ENCODE measurements at places on chromosomes 2 and 18.
A peak's percentile ranks its signal among the peaks of the same experiment; 100 is the strongest.

DNA sequence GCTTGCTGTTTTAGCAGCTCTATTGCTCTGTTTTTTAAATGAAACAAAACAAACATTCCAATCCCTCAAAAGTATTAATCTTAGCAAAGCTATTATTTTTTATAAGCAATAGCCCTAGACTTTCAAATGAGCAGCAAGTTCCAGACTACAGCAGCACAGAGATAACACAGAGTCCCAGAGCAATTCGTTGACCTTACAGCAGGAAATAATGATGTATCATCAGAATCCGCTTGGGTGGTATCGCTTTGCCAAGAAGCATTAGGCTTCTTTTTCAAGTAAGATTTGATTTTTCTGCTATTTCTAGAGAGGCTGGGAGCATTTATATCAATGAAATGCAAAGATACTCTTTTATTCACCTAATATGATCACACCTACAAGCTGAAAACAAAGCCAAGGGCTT lies 209.7 kb downstream of the DLGAP1 start:
- DNase-seq = no peak

DNA sequence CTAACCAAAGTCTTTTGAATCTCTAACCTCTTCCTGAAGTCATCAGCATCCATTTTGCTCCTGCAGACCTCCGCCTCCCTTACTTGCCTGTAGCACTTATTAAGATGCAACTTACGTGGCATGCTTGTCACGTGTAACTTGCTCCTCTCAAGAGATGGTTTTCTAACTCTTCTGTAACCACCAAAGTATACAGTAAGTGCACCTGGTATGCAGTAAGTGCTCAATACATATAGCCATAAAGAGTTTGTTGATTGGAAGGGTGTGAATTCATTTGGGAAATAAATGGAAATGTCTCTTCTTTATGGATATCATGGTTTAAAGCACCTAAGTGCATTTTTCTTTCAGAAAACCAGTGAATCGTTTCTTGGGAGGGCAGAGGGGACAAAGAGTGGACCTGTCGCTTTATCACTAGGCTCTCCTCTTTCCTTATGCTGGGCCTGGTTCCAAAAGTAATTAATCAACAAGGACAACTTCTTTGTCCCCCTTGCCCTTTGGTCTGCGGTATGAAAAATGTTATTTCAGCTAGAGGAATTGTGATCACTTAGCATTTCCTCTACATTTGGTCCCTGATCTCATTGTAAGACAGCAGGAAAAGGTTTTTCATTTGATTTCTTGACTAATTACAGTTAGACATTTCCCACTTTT lies 370.0 kb upstream of the SPRED2 start:
- no peak for DNase-seq

DNA sequence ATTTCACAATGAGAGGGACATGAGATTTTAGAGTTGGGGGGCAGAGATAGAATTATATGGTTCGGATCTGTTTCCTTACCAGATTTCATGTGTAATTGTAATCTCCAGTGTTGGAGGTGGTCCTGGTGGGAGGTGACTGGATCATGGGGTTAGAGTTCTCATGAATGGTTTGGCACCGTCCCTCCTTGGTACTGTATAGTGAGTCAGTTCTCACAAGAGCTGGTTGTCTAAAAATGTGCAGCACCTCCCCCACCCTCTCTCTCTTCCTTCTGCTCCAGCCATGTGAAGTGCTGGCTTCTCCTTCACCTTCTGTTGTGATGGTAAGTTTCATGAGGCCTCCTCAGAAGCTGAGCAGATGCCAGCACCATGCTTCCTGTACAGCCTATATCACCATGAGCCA lies 138.1 kb downstream of the SCG2 start:
- no peak for DNase-seq

- peak; percentile 67 for DNase-seq
Measured at GRCh38 chr18:50268022-50268747, 1.9 kb upstream of the CFAP53 start.

DNA sequence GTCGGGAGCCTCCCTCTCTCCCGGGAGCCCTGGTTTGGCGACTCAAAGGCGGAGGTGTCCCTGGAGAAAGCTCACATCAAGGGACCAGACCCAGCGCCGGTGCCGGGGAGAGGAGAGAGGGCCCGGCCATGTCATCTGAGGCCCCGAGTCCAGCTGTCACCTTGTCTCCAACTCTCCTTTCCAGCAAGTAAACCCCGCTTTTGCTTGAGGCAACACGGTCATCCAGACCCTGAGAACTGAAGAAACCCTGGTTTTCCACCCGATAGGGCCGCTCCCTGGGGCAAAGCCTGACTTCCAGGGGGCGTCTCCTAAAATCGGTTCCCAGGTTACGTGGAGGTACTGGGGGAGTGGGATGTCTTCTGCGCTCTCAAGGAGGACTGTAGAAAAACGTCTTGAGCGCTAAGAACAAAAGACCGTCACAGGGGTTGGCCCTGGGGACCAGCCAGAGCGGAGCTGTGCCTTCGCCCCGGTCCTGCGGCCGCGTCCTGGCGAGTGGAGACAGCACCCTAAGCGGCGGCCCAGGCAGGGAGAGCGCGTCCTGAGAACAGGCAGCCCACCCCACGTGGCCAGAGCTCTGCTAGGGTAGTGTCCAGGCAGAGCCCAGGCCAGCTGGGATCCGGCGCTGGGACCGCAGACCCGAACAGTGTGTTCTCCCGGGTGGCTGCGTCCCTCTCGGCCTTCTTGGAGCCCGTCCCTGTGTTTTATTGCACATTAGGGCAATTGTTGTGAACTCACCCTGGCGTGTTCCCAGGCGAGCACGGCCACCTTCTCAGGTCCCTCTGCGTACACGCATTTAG lies 55.7 kb downstream of the TMEM18 start:
- DNase-seq = no peak

- DNase-seq = no peak
Measured at GRCh38 chr18:68992719-68993482, 195.0 kb downstream of the CCDC102B start.

DNA sequence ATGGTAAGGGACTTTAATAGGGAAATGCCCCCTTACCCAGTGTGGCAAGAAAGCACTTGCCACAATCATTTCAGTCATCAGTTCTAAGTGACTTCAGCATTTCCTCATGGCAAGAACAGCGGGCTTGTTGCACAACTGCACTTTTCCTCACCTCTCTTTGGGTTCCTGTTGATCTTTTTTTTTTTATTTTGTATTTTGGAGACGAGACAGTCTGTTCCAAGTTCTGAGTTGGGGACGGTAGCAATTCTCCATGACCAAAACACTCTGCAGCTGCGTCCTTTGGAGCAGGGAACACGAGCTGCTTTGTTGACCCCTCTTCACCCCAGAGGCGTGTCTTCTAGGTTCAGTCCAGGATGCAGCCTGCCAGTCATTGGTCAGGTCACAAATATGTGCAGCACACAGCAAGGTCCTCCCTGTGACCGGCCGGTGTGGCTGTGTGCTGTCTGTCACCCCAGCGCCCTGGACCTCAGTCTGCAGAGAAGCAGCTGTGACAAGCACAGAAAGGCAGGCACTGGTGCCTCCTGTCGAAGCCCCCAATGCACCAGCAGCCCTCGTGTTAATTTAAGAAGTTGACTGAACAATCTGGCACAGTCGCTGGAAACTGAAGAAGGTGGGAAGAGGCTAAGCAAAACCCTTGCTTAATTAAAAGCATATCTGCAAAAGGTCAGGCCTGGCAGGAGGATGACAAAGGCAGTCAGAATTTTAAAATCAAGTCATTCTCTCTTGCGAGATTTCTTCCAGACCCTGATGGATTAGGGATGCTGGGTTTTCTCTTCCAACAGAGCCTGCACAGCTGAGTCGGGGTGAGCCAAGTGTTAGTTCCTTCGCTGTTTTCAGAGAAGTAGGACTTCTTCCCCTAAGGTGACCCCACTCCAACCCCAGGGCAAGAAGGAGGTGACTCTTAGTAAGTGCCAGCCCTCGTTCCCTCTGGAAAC lies 96.7 kb upstream of the COPS8 start:
- no peak for DNase-seq

DNA sequence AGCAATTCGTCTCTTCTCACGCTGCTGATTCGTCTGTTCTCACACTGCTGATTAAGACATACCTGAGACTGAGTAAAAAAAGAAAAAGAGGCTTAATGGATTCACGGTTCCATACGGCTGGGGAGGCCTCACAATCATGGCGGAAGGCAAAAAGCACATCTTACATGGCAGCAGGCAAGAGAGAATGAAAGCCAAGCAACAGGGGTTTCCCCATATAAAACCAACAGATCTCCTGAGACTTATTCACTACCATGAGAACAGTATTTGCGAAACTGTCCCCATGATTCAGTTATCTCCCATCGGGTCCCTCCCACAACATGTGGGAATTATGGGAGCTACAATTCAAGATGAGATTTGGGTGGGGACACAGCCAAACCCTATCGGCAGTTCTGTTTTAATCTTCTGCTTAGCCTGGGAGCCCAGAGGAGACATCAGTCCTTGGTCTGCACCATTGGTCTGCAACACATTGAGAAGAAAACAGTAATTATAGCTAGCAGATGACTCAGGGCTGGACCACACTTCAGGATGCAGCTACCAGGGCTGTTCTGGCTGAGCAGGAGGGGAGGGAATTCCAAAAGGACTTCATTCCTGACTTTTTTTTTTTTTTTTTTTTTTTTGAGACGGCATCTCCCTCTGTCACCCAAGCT lies 69.4 kb downstream of the CABLES1 start:
- no peak for DNase-seq

DNA sequence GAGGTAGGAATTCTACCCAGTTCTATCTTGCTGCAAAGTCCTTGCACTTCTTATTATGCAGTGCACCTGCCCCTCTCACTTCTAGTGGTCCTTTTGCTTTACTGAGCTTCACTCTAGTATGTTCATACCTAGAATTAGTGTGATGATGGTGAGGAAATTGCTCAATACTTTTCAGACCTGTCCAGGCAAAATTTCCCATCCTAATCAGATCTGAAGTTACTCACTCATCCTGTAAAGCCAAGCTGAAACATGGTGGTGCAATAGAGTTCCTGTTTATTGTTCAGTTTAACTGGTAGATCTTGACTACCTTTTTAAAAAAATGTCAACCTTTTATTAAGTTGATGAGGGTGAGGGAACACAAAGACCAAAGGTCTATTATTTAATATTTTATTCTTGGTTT lies 12.6 kb upstream of the FIGN start:
- DNase-seq = no peak

DNA sequence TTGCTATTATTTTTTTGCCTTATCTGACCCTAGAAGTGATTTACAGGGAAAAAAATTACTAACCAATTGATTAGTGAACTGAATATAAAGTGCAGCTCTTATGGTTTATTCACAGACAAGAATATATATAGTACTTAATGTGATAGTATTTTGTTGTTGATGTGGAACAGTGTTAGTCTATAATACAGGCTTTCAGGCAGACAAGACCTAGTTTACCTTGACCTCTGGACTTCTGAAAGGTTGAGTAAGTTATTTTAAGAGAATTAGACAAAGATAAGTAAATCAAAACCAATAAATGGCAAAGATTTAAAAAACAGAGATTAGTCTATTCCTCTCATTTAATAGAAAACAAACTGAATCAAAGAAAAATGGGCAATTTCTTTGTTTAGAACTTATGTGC lies 46.0 kb downstream of the SCN1A start:
- no peak for DNase-seq

- DNase-seq = no peak
Measured at GRCh38 chr2:159944874-159945273, 117.5 kb downstream of the PLA2R1 start.

DNA sequence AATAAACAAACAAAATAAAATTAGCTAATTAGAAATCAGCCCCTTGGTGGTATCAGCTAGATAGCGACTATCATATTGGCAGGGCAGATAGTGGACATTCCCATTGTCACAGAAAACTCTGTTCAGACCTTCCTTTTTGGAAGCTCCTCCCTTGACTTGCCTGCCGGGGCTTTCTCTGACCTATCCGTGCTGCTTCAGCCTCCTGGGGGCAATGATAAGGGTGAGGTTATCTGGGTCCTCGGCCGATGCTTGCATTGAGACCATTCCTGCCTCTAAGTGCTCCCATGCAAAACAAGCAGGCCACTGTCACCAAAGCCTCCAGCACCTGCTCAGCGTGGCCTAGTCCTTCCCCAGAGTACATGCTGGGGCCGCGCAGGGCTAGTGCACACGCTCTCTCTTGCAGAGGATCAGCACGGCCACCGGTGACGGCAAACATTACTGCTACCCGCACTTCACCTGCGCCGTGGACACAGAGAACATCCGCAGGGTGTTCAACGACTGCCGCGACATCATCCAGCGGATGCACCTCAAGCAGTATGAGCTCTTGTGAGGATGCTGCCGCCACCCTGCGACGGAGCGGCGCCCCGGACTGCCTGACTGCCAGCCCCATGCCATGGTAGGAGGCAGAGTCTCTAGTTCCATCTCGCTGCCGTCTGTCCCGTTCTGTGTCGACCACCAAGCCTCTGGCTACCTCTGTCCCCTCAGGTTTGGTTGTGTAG lies 27.4 kb downstream of the MPPE1 start:
- DNase-seq = no peak

- DNase-seq = no peak
Measured at GRCh38 chr18:41938445-41938844, 16.6 kb upstream of the PIK3C3 start.

DNA sequence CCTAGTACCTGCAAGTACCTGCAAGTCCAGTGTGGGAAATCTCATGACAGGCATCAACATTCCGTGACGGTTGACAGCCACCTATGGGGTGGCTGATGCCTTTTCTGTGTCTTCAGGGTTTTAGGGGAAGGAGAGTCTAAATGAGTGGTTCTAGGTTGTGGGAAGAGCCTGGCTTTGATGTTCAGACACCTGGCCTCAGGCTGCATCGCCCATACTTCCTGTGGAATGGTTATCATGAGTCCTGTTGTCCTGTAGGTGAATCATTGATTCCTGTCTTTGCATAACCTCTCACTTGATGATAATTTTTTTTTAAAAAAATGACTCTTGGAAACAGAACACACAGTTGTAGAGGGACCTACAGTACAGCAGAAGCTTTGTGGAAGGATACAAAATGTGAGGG lies 108.9 kb downstream of the NEDD4L start:
- DNase-seq = no peak

DNA sequence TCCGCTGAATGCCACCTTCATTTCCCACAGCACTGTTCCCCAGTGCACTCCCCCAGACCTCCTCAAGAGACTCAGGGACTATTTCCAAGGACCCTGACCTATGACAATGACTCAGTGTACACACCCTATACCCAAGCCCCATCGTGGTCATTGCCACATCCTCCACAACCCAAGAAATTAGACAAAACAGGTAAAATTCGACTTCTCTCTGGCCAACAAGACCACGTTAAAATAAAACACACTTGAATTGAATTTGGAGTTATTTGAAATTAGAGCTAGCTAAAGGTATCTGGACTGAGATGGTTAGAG lies 126.4 kb upstream of the NCK2 start:
- no peak for DNase-seq

DNA sequence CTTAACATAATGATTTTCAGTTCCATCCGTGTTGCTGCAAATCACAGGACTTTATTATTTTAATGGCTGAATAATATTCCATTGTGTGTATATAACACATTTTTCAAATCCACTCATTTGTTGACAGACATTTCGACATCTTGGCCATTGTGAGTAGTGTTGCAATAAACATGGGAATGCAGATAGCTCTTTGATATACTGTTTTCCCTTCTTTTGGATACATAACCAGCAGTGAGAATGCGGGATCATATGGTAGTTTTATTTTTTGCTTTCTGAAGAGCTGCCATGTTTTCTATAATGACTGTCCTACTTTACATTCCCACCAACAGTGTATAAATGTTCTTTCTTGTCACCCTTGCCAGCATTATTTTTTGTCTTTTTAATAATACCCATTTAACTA lies 420.3 kb upstream of the CHAC2 start:
- no peak for DNase-seq
